Aorta (tissue), 5 donors: ENCODE measurements at places on chromosomes 7 and 10. TPM values are rescaled to one million over a fixed set of nuclear protein-coding genes. Genes with fewer than 3 reads are reported as not detected.

GRCh38 chr10:13994932-13995331 lies 335.8 kb downstream of the FRMD4A start:
- DNase-seq: no peak

GRCh38 chr10:77301305-77301730 lies 336.3 kb downstream of the KCNMA1 start:
- no peak for DNase-seq

- no peak for DNase-seq
Measured at GRCh38 chr7:1993031-1993695, 239.6 kb downstream of the MAD1L1 start.

GRCh38 chr7:99447943-99448342 lies 9.2 kb downstream of the CPSF4 start:
- no peak for DNase-seq

GRCh38 chr10:99172950-99173349 lies 62.7 kb downstream of the HPSE2 start:
- DNase-seq: no peak

GRCh38 chr7:157576415-157576814 lies 239.6 kb downstream of the DNAJB6 start:
- DNase-seq: no peak

ADAM12 gene
- 0.13 TPM for polyA plus RNA-seq

C10orf67 gene
- polyA plus RNA-seq: not detected

PAX4 gene
- polyA plus RNA-seq: not detected
